ENCODE measurements at places on chromosomes 16 and 17.

DNA sequence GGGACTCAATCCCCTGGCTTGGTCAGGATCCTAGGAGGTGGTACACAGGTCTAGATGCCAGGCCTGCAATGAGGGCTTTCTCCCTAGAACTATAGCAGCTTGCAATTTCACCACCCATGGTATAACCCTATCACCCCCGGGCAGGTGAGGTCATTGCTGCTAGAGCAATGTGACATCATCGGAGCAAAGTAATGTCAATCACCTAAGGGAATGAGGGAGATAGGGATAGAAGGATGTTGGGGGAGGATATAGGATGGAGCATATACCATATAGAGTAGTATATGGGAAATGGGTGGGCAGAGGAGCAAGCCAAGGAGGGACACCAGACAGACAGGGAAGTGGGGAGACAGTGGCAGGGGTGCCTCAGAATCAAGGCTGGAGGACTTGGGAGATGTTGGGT is 3.3 kb downstream of the KCNH4 start:
- no peak for DNase-seq

GRCh38 chr17:3771140-3771539 is 29.8 kb downstream of the ITGAE start:
- DNase-seq, result no peak

DNA sequence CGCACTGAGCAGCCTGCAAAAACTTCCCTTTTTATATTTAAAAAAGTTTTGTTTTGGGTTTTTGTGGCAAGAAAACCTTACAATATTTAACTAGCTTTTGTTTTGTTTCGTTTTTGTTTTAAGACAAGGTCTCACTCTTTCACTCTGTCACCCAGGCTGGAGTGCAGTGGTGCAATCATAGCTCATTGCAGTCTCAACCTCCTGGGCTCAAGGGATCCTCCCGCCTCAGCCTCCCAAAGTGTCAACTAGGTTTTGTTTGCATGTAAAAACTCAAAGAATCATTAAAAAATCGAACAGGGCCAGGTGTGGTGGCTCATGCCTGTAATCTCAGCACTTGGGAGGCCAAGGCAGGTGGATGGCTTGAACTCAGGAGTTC is 77.9 kb upstream of the FA2H start:
- no peak for DNase-seq

DNA sequence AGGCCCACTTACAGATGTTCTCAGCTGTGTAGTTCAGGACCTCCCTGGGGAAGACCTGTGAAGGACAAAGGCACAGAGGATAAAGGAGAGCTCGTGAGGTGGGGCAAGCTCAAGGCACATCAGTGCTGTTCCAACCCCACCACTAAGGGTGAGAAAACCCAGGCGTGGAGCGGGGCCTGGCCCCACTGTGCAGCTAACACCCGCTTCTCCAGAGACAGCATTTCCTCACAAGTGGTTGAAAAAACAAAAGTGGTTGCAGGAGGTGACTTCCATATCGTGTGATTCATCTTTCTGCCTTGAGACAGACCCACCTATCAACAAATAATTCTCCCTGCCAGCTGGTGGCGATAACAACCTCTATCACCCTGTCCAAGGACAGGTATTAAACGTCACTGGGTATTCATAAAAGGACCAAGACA is 30.0 kb downstream of the SNN start:
- no peak for DNase-seq

- DNase-seq, result no peak
Observed at GRCh38 chr17:32852811-32853210, 24.1 kb downstream of the MYO1D start.

DNA sequence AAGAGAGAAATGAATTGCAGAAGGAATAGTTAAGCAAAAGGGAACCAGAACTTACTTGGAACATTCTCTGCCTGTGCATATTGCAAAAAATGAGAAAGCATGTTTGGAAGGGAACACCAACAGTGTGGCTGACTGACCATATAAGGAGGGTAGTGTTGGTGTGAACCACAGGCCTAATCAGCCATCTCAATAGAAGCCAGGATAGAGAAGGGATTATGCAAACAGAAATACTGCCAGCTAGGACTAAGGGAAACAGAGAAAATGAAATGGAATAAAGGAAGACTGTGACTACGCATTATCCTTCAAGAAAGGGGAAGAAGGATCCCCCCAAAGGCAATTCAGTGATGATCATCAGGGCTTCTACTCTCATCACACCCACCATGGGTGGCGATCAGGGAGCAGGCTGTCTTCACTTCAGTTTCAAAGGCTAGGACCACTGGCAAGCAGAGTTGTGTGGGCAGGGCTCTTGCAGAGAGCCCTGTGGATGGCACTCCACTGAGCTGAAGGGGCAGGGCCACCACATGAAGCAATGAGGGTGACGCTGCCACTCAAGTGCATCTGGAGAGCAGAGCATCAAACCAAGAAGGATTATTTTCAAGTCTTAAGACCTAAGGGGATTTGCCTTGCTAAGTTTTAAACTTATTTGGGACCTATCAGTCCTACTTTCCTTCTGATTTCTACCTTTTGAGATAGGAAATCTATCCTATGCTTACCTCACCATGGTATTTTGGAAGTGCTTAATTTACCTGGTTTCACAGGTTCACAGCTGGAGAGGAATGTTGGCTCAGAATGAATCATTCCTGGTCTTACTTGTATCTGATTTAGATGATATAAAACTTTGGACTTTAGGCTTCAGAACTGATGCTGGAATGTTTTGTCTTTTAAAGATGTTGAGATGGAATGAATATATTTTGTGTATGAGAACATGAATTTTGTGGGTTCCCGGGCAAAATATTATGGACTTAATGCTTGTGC is 140.5 kb downstream of the SSH2 start:
- no peak for DNase-seq

DNA sequence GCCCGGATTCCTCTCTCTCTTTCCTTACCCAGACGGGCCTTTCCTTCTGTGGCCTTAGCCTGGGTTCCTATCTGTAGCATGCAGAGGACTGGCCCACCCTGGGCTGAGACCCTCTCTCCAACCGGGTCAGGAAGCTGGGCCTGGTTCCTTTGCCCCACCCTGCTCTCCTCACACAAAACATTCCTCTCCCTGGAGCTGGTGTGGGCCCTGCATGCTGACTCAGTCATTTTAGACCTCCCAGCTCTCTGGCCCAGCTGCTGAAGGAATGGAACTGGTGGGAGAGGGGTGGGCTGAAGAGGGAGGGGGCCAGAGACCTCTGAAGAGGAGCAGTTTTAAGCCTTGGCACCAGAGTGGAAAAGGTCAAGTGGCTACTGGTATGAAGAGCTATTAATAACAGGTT is 957 bp downstream of the MYL4 start:
- no peak for DNase-seq

DNA sequence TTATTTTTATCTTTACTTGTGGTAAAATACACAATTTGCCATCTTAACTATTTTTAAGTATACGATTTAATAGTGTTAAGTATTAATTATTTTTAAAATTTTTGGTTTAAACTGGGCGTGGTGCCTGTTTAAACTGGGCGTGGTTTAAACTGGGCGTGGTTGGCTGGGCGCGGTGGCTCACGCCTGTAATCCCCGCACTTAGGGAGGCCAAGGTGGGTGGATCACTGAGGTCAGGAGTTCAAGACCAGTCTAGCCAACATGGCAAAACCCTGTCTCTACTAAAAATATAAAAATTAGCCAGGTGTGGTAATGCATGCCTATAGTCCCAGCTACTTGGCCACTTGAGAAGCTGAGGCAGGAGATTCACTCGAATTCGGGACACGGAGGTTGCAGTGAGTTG is 4.0 kb upstream of the CCDC43 start:
- no peak for DNase-seq

GRCh38 chr17:50946891-50947781 is 81.0 kb upstream of the TOB1 start:
- no peak for DNase-seq

DNA sequence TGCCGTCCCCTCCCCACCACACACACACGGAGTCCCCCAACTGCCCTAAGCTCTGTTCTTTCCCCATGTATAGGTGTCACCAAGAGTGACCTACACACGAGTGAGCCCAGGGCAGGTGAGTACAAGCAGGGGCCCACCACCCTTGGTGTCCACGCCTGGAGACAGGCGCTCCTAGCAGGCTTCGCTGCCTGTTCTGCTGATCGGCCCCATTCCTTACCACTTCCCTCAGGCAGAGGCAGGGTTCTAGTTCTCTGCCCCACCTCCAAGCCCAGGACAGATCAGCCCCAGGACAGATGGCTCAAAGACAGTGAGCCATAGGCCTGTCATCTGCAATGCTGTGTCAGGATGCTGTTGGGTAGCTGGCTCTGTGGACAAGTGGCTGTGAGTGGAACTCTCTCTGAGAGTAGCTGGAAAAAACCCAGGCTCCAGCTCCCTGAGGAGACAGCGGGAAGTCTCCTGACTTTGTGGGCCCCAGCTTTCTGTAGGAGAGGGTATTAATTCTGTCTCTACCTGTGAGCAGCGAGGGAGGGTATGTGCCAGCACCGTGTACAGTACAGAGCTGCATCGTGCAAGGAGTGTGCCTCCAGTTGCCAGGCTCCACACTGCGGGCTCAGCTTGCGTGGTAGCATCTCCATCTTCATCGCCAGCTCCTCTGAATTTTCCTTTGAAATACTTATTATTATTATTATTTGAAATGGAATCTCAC is 897 bp downstream of the TP53I13 start:
- no peak for DNase-seq

- no peak for DNase-seq
Observed at GRCh38 chr17:78449983-78450595, 71.6 kb downstream of the PGS1 start.

GRCh38 chr17:8057691-8058114 is 18.8 kb downstream of the ALOX15B start:
- peak; percentile 78 for DNase-seq

DNA sequence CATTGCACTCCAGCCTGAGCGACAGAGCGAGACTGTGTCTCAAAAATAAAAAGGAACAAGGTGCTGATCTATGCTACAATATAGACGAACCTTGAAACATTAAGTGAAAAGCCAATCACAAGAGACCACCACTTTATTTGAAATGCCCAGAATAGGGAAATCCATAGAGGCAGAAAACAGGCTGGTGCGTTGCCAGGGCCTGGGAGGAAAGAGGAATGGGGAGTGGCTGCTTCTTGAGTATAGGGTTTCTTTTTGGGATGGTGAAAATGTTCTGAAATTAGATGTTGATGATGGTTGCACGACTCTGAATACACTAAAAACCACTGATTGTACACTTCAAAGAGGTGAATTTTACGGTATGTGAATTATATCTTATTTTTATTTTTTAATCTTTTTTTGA is 20.3 kb upstream of the GLIS2 start:
- no peak for DNase-seq

DNA sequence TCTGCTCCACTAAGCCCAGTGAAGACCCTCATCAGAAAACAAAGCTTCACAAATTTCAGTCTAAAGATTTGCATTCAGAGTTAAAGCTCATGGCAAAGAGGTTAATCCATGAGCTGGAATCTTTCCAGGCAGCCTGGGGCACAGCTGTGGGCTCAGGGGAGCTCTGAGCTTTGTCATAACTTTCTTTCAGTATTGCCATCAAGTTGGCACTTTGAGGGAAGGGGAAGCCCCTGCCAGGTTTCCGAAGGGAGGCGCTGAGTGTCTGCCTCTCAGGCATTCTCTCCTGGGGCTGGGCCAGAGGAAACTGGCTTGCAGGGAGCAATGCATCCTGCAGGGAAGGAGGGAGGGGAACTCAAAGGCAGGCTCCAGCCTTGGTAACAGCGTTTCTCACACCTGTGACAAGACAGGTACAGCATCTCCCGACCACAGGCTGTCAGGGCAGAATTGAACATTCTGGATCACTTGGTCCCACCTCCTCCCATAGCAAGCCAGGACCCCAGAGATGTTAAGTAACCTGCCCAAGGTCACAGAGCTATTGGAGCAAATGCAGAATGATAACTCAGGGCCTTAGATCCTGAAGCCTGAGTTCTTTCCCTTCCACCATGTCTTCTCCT is 3.9 kb downstream of the LPO start:
- no peak for DNase-seq

- DNase-seq, result no peak
Observed at GRCh38 chr16:80324371-80324770, 216.4 kb upstream of the DYNLRB2 start.

- DNase-seq, result no peak
Observed at GRCh38 chr17:1951920-1952319, 73.2 kb downstream of the RTN4RL1 start.

GRCh38 chr16:23699100-23699499 is 13.9 kb downstream of the ERN2 start:
- DNase-seq, result no peak

GRCh38 chr16:2883458-2883908 is 468 bp downstream of the FLYWCH2 start:
- DNase-seq, result no peak

GRCh38 chr17:63247706-63248105 is 198.4 kb downstream of the CYB561 start:
- no peak for DNase-seq

GRCh38 chr16:49931916-49932315 is 76.0 kb upstream of the ZNF423 start:
- no peak for DNase-seq

- no peak for DNase-seq
Observed at GRCh38 chr17:59830846-59831486, 61.8 kb downstream of the TUBD1 start.

DNA sequence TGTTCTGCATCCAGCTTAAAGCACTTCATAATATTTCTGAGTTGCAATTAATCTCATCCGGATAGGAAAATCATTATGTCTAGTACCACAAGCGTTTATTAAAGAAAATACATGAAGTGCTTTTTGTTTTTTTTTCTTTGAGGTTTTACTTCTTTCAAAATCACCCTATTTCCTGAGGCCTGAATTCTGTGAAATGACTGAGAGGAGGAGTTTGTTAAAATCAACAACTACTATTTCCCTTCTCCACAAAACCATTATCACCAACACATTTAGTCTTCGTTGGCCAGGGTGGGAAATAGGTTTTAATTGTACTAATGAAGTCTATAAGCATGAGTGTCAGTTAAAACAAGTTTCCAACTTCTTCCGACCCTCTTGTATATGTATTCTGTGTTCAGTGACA is 50.7 kb upstream of the ADCY7 start:
- no peak for DNase-seq

DNA sequence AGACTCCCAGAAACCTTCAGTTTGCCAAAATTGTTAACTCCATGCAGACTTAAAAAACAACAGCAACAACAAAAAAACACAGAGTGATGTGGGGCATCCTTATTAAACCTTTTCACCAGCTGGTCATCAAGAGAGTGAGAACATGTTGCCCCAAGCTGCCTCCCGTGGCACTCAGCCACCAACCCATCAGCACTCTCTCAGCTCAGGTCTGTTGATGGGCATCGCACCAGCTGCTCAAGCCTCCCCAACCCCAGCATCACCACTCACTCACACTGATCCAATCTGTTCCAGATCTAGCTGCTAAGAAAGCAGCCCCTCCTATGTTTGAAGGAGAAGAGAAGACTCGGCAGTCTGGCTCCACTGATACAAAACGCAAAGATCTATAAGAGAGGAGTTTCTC is 46.8 kb downstream of the SLC39A11 start:
- no peak for DNase-seq

- DNase-seq, result no peak
Observed at GRCh38 chr17:8563981-8564602, 66.4 kb downstream of the MYH10 start.

DNA sequence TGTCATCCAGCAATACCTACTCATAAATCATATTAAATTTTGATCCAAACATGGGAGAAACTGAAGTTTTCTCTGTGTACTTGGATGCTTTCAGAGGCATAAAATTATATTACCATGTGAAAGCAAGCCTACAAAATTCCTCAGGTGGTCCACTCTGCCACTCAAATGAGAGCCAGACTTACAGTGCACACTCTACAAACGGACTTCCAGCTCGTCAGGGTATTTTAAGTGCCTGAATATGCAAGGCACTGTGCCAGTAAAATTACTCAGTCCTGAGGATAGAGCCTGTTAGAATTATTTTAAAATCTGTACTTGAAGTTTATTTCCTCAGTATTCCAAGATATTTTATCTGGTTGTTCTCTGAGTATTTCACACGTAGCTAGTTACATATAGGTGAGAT is 54.5 kb downstream of the TENT4B start:
- DNase-seq, result no peak
